ENCODE measurements at places on chromosomes 7 and 10.

GRCh38 chr10:131698986-131699385, 201.8 kb upstream of the PPP2R2D start:
- no peak for DNase-seq

- no peak for DNase-seq
Observed at GRCh38 chr10:16182688-16183087, 254.1 kb upstream of the PTER start.

DNA sequence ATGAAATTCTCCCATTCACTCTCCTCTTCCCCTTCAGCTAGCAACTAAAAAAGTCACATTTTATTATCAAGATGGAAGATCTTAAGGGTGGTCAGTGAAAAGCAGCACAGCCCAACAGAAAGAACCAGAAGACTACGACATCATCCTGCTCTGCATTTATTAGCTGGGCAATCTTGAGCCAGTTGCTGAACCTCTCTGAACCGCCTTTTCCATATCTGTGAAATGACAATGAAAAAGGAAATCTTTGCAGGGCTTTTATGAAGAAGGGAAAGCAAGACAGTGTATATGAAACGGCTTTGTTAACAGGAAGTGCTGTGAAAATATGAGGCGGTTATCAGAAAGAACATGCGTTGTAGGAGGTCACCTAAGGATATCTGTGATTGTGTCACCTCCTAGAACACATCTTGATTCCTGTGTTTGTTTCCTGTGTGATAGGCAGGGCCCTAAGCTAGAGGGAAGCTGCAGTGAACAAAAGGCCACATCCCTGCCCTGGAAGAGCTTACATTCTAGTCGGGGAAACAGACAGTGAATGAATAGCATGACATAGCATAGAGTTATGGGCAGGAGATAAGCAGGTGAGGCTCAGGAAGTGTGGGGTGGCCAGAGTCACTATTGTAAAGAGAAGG, 36.0 kb upstream of the KCNMA1 start:
- no peak for DNase-seq

GRCh38 chr10:93190372-93190771, 116.7 kb downstream of the CYP26A1 start:
- peak; percentile 84 for DNase-seq

DNA sequence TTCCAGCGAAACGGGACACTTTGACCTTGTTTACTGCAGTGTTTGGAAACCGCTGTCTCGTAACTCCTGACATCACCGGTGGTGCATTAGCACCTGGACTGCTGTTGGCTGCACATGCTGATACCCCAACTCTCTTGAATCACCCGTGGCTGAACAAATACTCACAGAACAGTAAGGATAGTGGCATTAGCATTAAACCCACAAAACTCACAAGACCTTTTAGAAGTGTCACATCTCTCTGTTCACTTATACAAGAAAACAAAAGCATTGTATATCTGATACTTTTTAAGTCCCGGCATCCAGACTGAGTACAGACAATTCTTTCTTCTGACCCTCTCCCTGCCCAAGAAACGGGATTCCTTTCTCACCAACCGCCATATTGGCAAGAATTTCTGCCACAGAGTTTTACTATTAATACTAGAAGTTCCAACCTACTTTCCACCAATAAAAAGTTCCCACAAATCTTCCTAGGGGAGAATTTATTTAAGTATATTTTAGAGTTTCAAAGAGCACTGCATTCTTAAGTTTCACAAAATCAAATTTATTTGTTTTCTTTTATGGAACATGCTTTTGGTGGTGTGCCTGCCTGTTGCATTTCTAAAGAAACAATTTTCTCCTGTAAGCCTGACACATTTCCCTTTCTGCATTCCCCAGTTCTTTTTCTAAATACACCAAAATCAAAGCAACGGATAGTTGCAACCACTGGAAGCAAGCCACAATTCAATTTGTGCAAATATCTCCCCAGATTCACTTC, 208.4 kb upstream of the KLF14 start:
- DNase-seq = no peak

- no peak for DNase-seq
Observed at GRCh38 chr10:109676703-109677102, 246.6 kb downstream of the XPNPEP1 start.

DNA sequence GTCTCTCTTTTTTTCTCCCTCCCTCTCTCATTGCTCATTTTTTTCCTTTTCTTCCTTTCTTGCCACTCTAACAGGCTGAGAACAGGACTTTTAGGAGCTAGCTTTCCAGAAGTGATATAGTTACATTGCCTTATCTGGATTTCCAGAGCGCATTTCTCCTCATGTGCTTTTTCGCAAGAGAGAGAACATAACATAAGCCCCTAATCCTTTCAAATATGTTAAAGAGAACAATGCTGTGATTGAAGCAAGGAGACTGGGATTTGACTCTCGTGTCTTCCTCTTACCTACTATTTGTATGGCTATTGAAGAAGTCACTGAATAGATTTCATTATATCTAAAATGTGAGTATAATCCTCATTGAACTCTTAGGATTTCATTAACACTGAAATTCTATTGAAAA, 101.2 kb upstream of the PRPS1L1 start:
- DNase-seq = no peak

DNA sequence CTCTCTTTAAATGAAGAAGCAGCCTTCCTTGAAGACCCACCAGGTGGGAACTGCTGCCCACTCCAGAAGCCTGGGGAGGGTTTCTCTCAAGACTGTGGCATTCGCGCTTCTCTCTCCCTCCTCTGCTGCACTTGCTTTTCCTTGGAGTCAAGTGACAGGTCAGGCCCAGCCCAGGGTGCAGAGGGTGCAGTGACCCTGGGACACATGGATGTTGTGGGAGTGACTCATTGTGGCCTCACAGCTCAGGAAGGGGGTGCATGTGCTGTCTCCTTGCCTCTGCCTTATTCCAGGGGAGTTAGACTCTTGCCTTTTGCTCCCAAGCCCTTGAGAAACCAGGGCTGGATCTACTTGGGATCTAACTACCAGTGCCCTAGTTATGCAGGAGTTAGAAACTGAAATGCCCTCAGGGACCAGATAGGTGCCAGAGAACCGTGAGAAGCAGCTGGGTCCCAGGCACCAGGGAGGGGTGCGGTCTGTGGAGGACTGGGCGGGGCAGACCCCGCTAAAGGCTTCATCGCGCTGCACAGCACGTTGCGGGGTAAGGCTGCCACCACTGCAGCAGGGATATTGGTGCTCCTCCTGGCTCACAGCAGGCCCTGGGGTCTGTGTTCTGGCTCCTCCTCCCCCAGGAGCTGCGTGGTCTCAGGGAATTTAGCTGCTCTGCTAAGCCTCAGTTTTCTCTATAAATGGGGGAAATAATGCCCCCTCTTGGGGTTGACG, 11.4 kb downstream of the FAM241B start:
- no peak for DNase-seq

- peak; percentile 46 for DNase-seq
Observed at GRCh38 chr10:124087672-124088634, 5.4 kb downstream of the CHST15 start.

DNA sequence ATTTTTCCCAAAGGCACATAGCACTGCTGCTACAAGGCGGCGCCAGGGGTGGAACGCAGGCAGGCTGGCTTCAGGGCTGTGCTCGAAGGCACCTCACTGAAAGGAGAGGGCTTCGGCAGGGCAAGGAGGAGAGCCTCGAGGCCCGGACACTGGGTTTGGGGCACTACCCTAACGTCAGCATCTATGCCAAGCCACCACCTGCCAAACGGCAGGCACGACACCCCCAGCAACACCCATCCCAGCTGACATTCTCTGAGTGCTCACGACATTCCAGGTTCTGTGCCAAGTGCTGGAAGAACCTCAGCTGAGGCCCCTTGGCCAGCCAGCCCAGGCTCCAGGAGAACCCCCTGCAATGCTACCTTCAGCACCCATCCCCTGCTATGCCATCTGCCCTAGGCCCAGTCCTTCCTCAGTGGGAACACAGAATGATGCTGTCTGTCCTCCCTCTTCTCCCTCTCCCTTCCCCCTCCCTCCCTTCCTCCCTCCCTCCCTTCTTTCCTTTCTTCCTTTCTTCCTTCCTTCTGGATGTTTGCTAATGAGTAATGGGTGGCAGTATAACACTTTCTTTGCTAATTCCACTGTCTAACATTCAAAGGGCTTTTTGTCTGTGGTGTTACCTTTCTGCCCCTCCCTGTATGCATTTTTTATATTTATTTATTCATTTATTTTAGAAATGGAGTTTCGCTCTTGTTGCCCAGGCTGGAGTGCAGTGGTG, 24.3 kb downstream of the ZCCHC24 start:
- no peak for DNase-seq

DNA sequence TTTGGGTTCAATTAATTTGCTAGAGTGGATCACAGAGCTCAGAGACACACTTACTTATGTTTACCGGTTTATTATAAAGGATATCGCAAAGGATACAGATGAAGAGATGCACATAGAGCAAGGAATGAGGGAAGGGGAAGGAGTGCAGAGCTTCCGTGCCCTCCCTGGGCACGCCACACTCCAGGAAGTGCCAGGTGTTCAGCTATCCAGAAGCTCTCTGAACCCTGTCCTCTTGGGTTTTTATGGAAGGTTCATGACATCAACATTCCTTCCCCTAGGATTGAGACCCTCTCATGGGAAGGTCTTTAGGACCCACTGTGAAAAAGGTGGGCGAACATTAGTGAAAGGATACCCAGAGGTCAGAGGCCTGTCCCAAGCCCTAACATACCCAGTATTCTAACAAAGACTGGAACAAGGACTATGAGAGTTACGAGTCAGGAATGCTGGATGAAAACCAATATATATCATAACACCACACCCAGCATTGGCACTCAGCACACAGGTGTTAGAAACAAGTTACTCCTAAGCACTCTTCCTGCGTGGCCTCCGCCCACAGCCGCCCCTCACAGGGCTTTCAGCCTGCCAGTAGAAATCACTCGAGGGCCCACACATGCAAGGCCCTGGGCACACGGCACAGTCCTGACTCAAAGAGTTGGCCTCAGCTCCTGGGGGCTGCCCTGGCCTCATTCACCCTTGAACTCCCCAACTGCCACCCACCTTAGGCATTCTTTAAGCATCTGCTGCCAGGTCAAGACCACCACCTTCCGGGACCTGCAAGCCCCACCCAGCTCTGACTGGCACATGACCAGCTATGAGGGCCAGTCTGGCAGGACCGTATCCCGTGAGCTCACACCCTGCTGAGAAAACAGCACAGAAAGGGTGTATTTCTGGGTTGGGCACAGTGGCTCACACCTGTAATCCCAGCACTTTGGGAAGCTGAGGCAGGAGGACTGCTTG, 5.6 kb upstream of the AIFM2 start:
- no peak for DNase-seq

DNA sequence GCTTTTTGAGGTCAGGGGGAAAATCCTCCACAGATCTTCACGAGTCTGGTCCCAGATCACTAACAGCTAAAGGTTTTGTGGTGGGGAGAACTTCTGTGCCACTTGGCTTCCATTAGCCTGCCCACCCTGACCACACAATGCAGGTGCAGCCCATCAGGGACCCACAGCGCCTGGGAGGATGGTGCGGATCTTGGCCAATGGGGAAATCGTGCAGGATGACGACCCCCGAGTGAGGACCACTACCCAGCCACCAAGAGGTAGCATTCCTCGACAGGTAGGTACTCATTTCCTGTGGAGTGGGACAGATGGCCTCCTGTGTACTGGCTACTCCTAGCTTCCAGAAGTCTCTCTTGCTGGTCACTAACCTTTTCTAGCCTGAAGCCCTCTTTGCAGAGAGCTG, 1.5 kb downstream of the FAM241B start:
- no peak for DNase-seq

GRCh38 chr7:80719261-80719660, 80.8 kb downstream of the CD36 start:
- DNase-seq = no peak

GRCh38 chr7:101605611-101606497, 23.2 kb downstream of the MYL10 start:
- DNase-seq = no peak

DNA sequence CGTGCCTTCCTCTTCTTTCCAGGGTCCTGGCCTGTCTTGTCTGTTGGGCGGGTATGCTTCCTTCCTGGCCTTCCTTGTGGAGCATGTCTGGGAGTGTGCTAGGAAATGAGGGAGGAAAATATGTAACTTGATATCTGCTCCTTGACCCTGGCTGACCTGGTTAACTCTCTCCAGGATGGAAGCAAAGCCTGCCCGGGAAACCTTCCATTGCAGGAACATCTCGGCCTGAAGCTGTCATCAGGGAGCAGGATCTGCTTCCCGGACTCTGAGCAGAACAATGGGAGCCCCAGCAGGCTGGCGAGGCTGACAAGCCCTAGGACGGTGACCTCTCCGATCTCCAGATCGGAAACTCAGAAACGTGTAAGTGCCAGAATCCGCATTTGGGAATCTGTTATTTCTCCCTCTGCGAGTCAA, 340.3 kb downstream of the FRMD4A start:
- no peak for DNase-seq

DNA sequence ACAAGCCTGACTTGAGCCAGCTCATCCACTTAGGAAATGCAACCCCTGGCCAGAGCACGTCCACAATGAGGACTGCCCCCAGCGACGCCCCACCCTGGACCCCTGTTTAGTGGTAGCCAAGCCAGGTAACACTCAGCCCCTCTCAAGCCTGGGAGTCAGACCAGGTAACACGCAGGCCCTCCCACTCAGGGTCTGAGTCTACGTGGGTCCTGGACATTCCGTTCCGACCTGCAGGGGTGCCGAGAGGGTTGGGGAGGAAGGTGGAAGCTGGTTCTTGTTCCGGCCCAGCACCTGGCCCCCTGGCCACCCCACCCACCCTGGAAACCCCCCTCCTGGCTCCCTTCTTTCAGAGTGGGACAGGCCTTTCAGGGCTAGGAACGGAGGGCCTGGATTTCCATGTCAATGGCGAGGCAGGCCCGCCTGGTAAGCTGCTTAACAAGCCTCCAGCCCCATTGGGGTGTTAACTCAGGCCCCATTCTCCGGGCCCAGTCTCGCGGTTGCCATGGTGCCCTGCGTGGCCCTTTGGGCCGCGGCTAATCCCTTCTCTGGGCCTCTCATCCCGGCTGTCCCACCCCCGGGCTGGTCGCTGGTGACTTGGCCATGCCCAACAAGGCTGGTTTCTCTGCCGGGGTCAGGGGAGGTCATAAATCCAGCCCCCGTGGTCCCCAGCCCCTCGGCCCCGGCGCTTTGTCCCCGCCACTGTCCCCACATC, 19.7 kb upstream of the LFNG start:
- DNase-seq = no peak

DNA sequence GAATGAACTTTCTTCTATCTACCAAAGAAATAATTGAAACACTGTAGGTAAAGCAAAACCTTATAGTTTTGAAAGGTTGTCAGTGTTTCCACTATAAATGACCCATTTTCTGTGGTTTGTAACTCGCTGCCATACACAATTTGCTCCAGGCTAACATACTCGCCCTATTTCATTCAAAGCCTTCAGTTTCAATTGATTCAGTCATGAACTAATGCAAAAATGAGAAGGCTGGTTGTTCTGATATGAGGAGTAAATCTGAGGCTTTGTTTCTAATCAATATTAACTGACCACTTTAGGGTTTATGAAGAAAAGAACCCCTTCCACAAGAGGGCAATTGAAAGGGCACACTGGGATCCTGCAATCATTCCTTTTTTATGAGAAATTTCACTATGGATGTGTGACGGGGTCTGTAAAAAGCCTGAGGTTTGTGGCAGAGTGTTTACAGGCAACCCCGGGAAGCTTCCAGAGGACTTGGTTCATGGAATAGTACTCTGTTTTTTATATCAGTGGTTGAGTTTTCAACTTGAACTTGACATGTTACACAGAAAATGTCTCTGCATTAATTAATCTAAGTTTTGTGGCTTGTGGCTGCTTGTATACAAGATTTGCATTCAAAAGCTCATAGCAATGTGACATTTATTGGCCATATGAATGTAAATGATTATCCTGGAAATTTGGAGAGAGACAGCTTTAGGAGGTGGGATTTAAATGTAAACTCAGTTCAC, 133.2 kb downstream of the NRP1 start:
- DNase-seq = no peak

GRCh38 chr10:46019569-46020343, 10.7 kb downstream of the NCOA4 start:
- DNase-seq = peak; percentile 76
